Cortex of kidney (tissue), 1 donor: ENCODE measurements at places on chromosomes 1 and 21.

DNA sequence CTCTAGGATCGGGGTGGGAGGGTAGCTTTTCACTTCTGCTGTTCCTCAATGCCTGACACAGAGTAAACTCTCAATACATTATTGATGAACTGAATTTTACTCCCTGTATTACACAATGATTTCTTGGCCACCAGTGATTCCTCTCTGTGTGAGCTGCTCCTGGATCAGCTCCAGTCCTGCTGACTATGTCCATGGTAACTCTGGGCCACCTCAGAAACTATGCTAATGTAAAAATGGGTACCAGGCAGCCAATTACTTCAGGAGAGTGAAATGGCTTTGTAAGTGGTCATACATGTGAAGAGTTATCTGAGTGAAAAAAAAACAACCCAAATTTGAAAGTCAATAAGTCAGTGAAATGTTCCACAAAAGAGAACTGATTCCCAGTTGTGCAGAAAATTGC lies 311.0 kb downstream of the KCNH1 start:
- no peak for DNase-seq

DNA sequence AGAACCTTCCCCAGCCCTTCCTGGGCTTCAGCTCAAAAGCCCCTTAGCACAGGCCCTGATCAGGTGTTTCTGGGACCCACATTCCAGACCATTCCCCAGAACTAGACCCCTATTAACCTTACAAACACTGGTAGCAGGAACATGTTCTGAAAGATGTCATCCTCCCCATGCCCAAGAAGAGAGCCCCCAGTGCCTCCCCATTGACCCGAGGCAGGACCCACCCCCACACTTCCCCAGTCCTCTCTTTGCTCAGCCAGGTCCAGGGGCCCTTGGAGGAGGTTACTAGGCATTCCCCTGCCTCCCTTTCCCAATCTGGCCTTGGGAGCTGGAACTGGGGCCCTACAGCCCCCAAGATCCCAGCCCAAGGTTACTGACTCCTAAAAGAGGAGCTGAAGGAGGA lies 38.9 kb upstream of the HMGB4 start:
- no peak for DNase-seq

DNA sequence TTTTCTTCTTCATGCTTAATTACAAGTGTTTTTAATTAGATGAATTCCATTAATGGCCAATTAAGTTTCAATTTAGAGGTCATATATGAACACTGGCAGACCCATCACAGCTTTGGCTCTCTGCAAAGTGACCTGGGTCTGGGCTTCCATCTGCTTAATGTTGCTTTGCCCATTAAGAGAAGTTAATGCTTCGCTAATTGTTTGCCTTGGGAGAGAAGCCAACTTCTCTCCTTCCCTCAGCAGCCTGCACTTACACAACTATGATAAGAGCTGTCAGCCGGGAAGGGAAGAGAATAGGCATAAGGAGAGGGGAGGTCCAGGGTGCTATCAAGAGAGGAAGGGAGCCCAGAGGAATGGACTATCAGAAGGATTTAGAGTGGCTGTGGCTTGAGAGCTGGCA lies 29.0 kb upstream of the CCDC190 start:
- DNase-seq = no peak

DNA sequence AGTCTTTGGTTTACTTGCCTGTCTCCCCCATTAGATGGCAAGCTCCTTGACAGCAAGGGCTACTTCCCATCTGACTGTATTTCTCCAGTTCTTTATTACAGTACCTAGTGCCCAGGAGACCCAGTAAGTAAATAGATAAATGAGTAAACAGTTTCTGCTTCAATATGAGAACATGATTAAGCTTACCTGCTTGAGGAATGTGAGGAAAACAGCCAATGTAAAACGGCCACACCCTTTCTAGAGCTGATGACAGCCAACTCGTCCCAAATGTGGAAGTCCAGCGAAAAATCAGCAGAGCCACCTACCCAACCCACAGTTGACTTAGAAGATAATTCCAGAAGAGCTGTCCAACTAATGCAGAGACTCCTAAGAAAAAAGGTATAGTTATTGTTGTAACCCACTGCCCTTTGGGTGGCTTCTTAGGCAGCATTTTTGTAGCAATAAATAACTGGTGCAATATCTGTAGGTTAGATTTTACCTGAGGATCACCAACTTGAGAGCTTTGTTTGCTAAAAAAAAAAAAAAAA lies 6.5 kb upstream of the DR1 start:
- DNase-seq = no peak

GRCh38 chr1:163174524-163175437 lies 27.9 kb downstream of the RGS5 start:
- no peak for DNase-seq

DNA sequence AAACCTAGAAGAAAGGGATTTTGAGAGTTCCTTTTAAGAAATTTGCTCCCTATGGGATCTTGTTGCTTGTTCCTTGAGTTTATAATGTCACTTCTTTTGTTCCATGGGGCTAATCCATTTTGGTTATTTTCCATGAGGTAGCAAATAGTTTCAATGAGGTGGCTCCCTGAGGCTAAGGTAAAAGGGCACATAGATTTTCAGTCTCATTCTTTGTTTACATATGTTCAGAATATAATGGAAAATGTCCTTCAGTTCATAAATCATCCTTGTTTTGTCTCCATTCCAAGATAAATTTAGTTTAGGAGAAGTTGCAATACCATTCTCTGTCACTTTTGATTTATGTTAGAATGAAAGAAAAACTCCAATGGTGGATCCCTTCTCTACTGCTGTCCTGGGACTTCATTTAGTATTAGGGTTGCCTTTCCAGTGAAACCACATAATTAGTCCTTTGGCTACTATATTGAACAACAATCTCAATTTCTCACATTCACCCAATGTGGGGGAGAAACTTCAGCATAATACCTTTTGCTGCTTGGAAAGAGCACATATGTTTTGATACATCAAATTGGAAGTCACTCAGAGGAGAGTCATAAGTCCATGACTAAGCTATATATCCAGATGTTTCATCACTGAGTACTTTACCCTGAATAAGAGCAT lies 80.9 kb upstream of the ADAMTS5 start:
- DNase-seq = no peak

DNA sequence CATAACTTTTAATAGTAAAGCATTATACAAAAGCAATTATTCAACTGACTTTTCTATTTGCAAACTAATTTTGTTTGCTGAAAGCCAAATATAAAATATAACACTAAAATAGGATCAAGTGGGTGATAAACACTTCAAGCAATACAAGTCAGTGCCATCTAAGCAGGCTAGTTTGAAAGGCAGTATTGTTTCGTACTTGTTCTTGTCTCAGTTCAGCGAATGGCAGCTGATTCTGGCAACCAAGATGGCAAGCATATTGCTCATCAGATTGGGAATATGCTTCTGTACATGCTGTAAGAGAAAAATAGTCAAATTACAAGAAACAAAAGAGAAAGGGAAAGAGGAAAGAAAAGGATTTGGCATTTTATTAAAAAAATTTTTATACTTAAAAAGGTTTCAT lies 7.5 kb downstream of the TMEM59 start:
- DNase-seq = no peak

- no peak for DNase-seq
Observed at GRCh38 chr1:39617488-39618049, 21.9 kb downstream of the HEYL start.

GRCh38 chr1:178969226-178969987 lies 56.3 kb upstream of the FAM20B start:
- DNase-seq = no peak

GRCh38 chr1:1591452-1591851 lies 8.5 kb downstream of the FNDC10 start:
- no peak for DNase-seq

GRCh38 chr1:210758761-210759160 lies 375.2 kb downstream of the KCNH1 start:
- DNase-seq = no peak

DNA sequence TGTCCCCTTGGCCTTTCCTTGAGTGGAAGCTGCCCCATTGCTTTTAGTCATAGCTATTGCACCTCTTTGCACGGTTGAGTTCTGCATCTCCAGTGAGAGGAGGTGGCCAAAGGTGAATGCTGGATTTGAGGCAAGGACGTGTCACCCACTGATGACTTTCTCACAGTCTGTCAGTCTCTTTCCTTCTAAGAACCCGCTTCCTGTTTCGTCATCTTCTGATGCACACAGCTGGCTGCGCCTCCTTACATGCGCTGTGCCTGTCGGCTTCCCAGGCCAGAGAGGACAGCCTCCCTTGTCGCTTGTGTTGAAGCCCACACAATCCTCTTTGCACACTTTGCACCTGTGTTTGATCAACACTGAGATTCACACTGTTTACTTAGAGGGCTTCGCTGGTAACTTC lies 41.8 kb upstream of the PWP2 start:
- no peak for DNase-seq

DNA sequence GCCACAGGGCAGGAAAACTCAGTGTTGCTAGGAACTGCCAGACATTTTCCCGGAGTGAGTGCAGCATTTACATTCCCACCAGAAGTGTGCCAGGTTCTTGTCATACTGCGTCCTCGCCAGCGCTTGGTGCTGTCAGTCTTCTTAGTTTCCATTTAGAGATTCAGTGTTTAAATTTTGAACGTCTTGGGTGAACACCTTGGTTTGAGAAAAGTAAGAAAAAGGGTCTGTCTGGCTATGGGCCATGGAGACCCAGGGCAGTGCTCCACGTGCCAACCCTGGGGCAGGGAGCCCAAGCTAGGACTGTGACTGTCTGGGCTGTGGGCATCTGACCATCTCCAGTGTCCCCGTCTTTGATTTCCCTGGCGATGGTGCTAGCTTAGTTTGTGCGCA lies 16.0 kb downstream of the IBA57 start:
- DNase-seq = no peak

GRCh38 chr1:16126160-16126559 lies 29.7 kb downstream of the EPHA2 start:
- no peak for DNase-seq

- DNase-seq = no peak
Observed at GRCh38 chr1:98325646-98326440, 335.7 kb upstream of the SNX7 start.

GRCh38 chr1:198577444-198577843 lies 37.0 kb upstream of the ATP6V1G3 start:
- DNase-seq = no peak

GRCh38 chr1:213244664-213245091 lies 193.6 kb downstream of the RPS6KC1 start:
- no peak for DNase-seq

DNA sequence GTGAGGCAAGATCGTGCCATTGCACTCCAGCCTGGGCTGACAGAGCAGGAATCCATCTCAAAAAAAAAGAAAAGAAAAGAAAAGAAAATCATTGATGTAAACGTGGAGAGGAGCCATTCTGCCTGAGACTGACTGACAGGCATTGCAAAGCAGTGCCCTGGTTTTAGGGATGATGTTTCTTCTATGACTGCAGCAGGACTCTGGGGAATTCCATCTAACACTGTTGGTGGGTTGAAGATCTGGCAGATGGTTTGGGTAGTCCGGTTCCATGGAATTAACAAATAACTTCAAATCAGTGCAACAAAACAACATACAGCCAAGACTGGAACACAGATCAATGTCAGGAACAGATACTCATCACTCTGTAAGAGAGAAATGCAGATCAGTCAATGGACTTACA lies 17.8 kb upstream of the LAMC2 start:
- DNase-seq = no peak

DNA sequence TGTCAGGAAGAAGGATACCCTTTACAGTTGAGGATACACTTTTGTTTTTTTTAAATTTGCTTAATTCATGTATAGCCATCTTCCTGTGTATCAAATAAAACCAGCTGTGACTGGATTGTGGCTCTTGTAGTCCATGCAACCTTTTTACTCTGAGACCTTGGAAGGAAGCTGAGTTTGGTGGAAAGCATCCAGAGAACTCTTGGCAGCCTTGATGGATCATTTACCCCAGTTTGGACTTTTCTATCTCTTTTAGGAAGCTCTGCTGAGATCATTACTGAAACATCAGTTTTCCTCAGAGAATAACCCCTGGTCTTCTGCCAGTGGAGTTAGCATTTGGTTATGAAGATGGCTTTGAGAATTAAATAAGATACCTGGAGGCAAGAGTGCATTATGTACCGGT lies 21.2 kb upstream of the APOBEC4 start:
- DNase-seq = no peak

GRCh38 chr1:11673089-11673769 lies 7.7 kb downstream of the MAD2L2 start:
- no peak for DNase-seq

GRCh38 chr1:222555992-222556615 lies 8.2 kb upstream of the HHIPL2 start:
- no peak for DNase-seq

- no peak for DNase-seq
Observed at GRCh38 chr1:30159015-30159414, 564.4 kb downstream of the MATN1 start.

DNA sequence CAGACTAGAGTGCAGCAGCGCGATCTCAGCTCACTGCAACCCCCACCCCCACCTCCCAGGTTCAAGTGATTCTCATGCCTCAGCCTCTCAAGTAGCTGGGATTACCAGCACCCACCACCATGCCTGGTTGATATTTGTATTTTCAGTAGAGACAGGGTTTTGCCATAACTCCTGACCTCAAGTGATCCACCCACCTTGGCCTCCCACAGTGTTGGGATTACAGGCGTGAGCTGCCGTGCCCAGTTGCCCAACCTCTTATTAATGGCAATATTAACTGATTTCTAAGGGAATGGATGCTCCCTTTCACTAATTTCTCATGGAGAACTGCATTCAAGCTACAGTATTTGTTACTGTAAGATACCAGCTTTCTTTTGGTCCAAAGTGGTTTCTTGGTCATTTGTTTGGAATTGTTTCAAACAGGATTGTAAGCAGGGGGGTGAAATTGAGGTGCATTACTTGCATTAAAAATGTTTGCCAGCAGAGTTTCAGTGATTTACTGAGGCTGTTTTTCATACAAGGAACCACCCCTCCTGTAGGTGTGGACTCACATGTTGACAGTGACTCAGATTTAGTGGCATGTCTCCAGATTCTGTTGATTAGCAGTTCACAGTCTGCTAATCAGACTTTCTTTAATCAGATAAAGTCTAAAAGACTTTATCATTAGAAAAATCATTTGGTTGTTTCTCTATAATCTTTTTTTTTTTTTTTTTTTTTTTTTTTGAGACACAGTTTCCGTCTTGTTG lies 3.9 kb upstream of the TGFBR3 start:
- DNase-seq = no peak

- DNase-seq = no peak
Observed at GRCh38 chr1:157595356-157595755, 2.5 kb downstream of the FCRL4 start.

- no peak for DNase-seq
Observed at GRCh38 chr1:151130987-151131586, 15.3 kb downstream of the SEMA6C start.

GRCh38 chr1:37035796-37036666 lies 1.7 kb upstream of the GRIK3 start:
- DNase-seq = no peak

GRCh38 chr1:186681801-186682200 lies 1.6 kb upstream of the PTGS2 start:
- no peak for DNase-seq

- DNase-seq = no peak
Observed at GRCh38 chr1:245870698-245871097, 636.4 kb downstream of the SMYD3 start.

GRCh38 chr1:3679098-3679555 lies 26.8 kb downstream of the TP73 start:
- no peak for DNase-seq
